ENCODE measurements at places on chromosomes 16 and 17.

DNA sequence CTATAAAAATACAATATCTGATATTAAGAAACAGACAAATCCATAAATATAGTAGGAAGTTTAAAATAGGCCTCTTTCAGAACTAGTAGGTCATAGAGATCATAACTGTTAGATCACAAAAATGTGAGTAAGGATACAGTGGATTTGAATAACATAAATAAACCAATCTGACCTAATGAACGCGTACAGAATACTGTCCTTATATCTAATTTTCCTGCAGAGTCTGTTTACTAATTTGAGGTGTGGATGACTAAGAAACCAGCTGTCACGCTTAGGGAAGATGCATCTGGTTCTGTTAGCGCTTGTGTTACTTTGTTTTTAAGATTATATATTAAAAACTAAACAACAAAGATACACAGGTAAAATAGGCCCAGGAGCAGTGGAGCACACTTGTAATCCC, 14.8 kb downstream of the CPD start:
- DNase-seq: peak; percentile 31

DNA sequence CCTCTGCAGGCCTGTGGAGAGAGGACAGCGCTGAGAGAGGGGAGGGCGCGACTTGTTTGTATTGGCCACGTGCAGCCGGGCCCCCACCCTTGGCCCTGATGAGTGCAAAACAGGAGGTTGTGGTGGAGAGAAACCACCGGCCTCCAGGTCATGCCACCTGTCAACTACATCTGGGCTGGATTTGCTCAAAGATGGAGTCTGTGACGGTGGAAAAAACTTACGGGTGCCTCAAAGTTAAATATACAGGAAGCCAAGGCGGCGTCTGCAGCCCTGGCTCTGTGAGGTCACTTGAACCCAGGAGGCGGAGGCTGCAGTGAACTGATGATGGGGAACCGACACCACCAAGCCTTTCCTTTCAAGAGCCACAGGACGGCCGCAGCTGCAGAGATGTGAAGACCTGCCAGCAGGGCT, 15.7 kb downstream of the C16orf74 start:
- DNase-seq: no peak

GRCh38 chr16:10562361-10562899, 18.0 kb downstream of the EMP2 start:
- no peak for DNase-seq

DNA sequence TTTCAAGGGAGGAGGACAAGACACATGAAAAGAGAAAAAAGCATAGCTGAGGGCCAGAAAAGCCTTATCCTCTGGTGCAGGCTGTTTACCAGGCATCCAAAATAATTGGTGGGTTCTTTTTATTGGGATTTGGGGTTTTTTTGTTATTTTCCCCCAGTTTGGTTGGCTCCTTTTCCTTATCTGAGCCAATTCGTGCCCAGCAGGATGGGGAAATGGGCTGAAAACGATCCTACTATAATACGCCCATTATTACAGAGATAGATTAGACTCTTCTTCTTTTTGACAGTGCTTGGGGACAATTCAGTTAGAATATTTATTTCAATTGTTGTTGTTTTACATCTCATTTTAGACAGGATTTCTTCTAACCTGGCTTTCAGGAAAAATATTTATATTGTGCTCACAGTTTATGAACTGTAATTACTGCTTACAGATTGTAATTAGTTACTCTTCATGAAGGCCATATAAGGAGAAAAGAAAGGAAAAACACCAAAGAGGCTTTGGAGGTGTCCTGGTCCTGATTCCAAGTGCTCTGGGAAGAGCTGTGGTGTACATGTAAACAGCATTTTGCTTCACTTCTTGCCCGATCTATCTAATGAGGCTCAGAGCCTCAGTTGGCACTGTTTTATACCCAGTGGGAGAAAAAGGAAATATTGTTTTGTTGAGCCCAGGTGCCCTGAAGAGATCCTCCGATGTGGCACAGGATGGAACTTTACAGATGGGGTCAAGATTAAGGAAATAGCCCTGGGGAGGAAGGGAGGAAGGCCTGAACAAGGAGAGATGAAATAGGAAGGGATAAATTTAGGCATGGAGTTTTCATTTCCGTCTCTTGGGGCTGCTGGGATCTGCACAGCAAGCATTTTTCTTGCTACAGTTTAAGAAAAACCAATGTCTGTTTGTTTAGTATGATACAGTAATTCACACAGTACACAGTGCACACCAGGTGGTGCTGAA, 611 bp upstream of the ANKRD40 start:
- DNase-seq: no peak

DNA sequence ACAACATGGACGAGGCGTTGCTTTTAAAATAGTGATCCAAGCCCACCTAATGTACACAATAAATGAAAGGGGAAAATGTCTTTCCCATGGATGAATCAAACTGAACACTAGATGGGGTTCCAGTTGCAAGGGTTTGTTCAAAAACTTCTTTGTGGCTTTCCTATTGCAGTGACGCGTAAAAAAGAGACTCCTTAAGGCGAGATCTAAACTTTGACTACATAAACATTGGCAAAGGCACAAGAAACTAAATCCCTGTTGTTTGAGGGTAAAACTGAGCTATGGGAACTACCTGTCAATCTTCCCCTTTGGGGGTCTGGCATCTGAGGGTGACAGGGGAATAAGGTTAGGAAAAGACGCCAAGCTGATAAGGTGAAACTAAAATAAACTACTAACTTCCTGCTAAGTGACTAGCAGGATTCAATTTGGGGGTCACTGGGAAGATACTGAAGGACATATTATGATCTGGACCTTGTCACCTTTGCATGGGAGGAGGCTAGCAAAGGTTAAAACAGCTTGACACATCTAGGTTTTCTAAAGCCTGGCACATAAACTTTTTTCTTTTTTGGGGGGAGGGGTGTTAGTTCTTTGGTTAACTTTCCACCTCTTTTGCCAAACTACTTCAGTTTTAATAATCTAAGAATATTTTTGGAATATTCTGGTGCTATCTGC, 4.7 kb downstream of the SALL1 start:
- DNase-seq: no peak

DNA sequence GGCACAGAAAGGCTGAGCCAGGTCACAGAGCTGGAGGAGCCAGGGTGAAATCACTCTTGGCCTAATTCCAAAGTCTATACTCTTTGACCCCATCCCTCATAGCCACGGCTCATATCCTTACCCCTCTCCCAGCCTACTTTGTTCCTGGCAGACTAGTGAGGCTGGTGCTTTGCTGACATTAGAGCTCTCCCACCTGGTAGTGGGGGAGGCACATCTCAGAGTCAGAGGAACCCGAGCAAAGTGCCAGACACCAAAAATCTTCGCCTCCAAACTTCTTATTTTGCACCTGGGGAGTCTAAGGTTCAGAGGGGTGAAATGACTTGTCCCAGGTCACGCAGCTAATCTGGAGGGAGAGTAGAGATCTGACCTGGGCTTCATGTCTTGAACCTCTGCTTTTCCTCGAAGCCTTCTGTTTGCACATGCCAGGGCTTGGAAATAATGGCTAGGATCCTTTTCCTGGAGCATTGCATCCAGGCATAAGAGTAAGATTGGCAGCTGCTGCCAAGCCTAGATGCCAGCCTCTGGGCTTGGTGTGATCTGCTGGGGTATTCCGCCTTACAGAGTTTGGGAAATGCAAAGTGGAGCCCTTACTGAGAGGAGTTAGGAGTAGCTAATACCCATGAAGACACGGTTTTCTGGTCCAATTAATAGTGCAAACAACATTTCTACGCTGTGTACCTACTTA, 126.9 kb downstream of the SPACA3 start:
- no peak for DNase-seq

- DNase-seq: no peak
Observed at GRCh38 chr16:58948244-58948643, 214.1 kb upstream of the GOT2 start.

DNA sequence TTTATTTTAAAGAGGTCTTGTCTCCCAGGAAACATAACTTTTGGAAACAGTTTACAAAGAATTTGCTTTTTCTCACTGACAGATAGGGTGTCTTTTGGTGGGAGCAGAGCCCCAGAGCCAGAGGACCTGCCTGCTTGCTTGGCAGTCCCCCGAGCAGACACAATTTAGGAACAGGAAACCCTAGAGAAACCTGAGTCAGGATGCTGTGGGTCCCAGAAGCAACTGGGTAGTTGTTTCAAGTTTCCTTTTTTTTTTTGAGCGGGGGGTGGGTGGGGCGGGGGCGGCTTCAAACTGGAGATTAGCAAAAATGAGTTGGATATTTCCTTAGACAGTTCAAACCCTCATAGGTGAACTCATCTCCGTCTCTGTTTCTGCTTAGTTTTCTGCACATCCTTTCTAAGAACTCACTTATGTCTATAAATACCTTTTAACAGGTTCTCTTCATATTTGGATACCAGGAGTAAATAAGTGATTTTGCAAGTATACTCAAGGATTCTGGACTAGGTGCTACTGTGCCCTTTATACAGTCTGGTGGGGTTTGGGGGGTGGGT, 135.1 kb downstream of the PRKCA start:
- no peak for DNase-seq

DNA sequence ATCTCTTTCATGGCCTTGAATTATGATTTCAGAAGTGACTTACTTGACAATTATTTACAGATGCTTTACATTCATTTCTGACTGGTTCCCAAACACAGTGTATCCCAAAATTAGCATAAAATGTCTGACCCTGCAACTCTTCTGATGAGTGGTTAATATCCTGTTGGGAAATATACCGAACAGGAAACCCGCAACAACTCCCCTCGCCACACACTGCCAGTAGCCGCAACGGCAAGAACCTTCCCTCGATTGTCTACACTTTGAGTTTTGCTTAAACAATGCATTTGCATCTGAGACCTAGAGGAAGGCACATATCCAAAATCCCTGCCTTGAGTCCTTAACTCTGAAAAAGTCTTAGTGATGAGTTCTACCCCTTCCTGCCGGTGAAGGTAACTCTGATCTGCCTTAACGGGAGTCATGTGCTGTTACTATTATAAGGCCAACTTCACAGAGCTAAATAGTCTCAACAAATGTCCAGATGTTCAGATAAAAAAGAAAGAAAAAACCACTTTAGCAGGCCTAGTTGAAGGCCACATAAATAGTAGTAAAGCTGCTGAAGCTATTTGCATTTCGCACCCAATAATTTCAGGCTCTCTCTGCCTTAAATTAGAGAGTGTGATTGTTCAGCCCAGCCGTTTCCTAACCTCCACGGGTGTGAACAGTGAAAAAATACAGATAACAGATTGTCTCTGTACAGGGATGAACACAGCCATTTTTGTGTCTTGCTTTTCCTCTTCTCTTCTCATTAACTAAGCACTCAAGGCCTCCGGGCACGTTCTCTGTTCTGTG, 321.1 kb downstream of the HS3ST3B1 start:
- no peak for DNase-seq

GRCh38 chr17:27535975-27536374, 79.7 kb downstream of the KSR1 start:
- no peak for DNase-seq

GRCh38 chr16:49809062-49809461, 46.9 kb downstream of the ZNF423 start:
- DNase-seq: no peak

Measured in NCI-H1694 (cell line).